ENCODE measurements at places on chromosomes 5 and 9. TPM values are rescaled to one million over a fixed set of nuclear protein-coding genes. Genes with fewer than 3 reads are reported as not detected.

DNA sequence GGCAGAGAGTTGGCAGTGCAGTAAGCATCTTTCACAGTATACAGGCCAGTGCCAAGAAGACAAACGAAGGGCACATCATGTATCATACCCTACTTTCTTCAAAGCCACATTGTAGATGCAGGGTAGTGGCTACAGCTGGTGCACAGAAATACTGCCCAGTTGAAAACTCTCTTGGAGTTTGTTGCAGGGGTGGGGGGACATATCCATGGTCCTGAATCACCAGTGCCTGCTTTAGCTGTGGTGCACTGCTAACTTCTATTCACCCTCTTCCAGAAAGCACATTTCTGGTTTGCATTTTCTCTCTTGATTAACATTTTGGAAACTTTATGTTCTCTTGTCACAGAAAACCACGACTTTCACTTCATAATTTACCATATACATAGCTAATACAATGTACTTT is 196.6 kb downstream of the PAPPA start:
- H3K36me3 ChIP-seq: peaks cover 3% of the 10 kb centered on the region
- no peaks in the 10 kb centered on the region for H3K27me3 ChIP-seq
- no peak overlapping the region for H3K4me3 ChIP-seq
- no peak overlapping the region for H3K27ac ChIP-seq
- DNase-seq: no peak

Gene SH3PXD2B
- total RNA-seq: 46.2 TPM

DNA sequence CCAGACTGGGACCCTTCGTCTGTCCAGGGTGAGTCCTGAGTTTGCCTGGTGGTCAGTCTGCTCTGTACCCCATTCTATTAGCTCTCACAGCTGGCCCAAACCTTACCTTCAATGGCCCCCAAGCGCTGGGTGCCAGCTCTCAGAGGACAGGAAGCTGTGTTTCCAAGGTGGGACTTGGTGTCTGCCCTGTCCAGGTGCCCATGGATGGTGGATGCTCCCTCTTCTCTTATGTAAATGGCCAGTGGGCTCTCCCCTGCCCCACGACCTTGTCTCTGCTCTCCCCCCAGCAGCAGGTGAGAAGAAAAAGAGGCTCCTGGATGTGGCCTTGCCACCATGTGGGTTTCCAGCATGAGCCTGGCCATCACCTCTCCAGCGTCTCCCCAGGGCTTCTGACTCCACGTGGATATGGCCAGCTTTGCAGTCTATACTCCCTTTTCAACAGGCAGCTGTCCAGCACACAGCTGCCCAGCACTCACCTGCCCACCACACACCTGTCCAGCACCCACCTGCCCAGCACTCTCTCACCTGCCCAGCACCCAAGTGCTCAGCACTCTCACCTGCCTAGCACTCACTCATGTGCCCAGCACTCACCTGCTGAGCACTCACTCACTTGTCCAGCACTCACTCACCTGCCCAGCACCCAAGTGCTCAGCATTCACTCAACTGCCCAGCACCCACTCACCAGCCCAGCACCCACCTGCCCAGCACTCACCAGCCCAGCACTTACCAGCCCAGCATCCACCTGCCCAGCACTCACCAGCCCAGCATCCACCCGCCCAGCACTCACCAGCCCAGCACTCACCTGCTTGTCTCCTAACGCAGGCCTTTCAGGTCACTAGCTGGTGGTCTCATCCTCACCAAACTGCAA is 136.2 kb upstream of the IRX2 start:
- no peak overlapping the region for H3K4me3 ChIP-seq
- no peaks in the 10 kb centered on the region for H3K36me3 ChIP-seq
- H3K27me3 ChIP-seq: no peaks in the 10 kb centered on the region
- H3K27ac ChIP-seq: no peak overlapping the region

- no peaks in the 10 kb centered on the region for H3K27me3 ChIP-seq
- no peak overlapping the region for H3K4me3 ChIP-seq
- no peaks in the 10 kb centered on the region for H3K36me3 ChIP-seq
- no peak for DNase-seq
- no peaks in the 10 kb centered on the region for H3K4me1 ChIP-seq
Measured at GRCh38 chr5:165626161-165626560, 2120.7 kb downstream of the MAT2B start.
